IPS DF 19.7 (cell line): ENCODE measurements at places on chromosomes 1 and 21.

DNA sequence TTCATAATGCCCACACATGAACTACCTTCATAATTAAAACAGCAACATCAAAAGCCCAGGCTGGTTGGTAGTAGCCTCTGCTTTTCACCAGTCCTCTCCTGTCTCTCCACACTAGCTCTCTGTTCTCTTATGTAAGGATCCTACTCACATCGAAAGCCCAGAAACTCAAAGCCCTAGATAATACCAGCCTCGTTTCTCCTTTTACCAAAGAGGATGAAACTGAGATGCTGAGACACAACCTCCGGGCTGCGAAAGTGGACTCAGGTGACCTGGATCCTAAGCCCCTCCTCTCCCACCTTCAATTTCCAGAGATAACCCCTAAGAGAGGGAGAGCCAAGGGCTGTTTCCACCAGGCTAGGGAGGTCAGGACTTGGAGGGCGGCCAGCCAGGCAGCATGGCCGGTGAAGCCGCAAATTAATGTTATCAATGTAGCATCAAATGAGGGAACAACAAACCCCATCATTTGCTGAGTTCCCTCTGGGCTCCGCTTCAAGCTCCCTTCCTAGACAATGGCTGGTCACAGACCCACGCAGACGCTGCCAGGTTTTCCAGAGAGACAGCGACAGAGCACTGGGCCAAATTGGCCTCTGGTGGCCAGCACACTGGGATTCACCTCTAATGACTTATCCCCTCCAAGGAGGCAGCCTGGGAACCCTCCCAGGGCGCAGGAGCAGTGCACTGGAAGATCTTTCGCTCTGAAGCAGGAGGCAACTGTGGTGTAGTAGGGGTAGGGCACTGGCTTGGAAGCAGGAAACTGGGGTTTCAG, 20.7 kb upstream of the STMN1 start:
- no peak for DNase-seq

GRCh38 chr1:154431586-154432373, 26.6 kb downstream of the IL6R start:
- DNase-seq, result no peak

GRCh38 chr1:161162052-161162451, 2.8 kb downstream of the USP21 start:
- DNase-seq, result no peak

DNA sequence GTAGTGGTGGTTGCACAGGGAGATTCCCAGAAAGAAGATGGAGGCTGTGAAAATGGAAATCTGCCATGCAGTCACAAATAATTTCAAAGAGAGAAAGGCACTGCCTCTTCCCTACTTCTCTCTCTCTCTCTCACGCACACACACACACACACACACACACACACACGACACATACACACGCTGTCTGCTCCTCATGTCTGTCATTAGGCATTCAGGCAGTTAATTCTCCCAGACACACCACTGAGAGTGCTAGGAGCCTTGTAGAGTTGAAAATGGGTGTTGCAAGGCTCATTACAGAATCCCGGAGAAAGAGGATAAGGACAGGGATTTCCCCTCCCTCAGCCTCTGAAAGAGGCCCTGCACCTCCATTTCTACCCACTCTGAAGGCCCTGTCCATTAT, 47.8 kb upstream of the LRRN2 start:
- no peak for DNase-seq

DNA sequence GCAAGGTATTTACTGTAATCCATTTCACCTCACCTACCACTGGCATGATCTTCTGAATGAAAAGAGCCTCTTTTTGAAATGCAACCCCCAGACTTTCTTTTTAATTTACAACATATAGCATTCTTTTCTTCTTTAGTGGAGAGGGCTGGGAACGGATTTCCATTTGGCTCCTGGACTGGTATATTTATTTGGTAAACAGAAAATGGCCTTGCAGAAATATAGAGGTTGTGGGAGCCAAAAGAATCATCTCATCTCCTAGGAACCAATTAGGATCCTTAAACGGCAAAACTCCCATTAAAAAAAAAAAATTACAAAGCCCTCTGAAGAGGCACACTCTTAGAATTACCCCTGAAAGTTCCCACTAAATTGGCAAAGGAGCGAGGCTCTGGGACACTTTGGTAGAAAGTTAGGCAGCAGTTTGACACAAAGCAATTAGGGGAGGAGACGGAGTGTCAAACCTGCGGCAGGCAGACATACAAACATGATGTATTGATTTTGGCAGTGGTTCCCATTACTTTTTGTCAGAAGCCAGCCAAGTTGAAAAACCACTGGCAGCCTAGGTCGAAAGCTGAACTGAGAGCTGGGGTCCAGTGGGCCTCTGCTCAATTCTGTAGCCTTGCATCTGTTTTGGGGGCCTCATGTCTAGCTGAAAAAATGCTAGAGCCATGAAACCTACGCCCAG, 135.1 kb upstream of the MAGI3 start:
- DNase-seq, result no peak

- DNase-seq, result no peak
Observed at GRCh38 chr1:173415490-173415889, 61.6 kb upstream of the PRDX6 start.
